ENCODE measurements at places on chromosomes 4 and X. TPM values are rescaled to one million over a fixed set of nuclear protein-coding genes. Genes with fewer than 3 reads are reported as not detected.

Gene EMD
- total RNA-seq, result 83.0 TPM

Gene FTSJ1
- 58.4 TPM for total RNA-seq

Gene DIAPH2
- 6.8 TPM for total RNA-seq

Gene PRSS48
- not detected for total RNA-seq

Gene SHROOM3
- total RNA-seq, result 0.20 TPM

Gene DUSP21
- total RNA-seq, result not detected

Gene NXF2B
- not detected for total RNA-seq

Gene MAGEA11
- not detected for total RNA-seq

Gene MAGEC1
- total RNA-seq, result not detected

Gene UGT2B17
- total RNA-seq, result not detected

Gene UCHL1
- total RNA-seq, result 4.0 TPM

Gene UGT2B15
- total RNA-seq, result not detected

Gene SPOCK3
- total RNA-seq, result not detected

Gene HHIP
- not detected for total RNA-seq

Gene HTN3
- not detected for total RNA-seq

Gene GAGE2A
- not detected for total RNA-seq

Gene PARM1
- total RNA-seq, result not detected

Gene GPR78
- 0.16 TPM for total RNA-seq

Gene HTR2C
- not detected for total RNA-seq

Gene ZBED1
- total RNA-seq, result 19.2 TPM

Gene PPBP
- total RNA-seq, result not detected

Gene BEX5
- total RNA-seq, result 6.3 TPM

Gene CWH43
- total RNA-seq, result not detected

Gene GLA
- 63.8 TPM for total RNA-seq

Measured in activated naive CD4-positive, alpha-beta T cell treated with anti-CD3 and anti-CD28 coated beads, Interleukin-2, amount 50 U/mL, for 72 hours (primary cell).